ENCODE measurements at places on chromosomes 12 and 14.

- no peak for DNase-seq
These were observed 193.3 kb downstream of the ANO4 start for GRCh38 chr12:100987552-100988521.

DNA sequence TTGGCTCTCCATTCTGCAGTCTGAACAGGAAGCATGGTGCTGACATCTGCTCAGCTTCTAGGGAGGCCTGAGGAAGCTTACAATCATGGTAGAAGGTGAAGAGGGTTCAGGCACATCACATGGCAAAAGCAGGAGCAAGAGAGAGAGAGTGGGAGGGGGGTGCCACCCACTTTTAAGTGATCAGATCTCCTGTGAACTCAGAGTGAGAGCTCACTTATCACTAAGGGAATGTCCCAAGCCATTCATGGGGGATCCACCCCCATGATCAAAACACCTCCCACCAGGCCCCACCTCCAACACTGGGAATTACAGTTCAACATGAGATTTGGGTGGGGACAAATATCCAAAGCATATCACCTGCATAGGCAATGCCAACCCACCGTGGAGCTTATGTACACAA is 9.8 kb upstream of the GNG2 start:
- DNase-seq = no peak

DNA sequence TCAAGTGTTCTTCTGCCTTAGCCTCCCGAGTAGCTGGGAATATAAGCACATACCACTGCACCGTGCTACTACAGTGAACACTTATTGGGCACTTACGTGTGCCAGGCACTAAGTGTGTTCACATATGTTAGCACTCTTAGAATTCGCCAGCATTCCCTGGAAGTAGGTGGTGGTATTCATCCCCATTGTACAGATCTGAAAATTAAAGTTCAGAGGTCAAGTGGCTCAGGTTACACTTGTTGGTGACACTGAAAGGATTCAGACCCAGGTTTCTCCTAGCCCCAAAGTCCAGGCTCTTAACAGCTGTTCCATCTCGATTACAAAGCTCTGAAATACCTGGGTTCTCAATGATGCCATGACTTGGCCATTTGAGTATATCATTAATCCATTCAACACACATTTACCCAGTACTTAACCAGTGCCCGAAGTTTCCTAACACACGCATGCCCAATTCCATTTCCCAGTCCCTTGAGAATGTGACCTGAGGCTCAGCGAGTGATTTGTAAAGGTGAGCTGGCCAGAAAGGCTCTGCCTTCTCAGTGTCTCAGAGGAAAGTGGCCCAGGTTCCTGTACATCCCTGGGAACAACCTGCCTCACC is 4.8 kb downstream of the MVK start:
- DNase-seq = no peak

- DNase-seq = no peak
These were observed 24.3 kb downstream of the DDX24 start for GRCh38 chr14:94056579-94057308.

- DNase-seq = no peak
These were observed 251.5 kb upstream of the FBXO33 start for GRCh38 chr14:39683691-39684260.

DNA sequence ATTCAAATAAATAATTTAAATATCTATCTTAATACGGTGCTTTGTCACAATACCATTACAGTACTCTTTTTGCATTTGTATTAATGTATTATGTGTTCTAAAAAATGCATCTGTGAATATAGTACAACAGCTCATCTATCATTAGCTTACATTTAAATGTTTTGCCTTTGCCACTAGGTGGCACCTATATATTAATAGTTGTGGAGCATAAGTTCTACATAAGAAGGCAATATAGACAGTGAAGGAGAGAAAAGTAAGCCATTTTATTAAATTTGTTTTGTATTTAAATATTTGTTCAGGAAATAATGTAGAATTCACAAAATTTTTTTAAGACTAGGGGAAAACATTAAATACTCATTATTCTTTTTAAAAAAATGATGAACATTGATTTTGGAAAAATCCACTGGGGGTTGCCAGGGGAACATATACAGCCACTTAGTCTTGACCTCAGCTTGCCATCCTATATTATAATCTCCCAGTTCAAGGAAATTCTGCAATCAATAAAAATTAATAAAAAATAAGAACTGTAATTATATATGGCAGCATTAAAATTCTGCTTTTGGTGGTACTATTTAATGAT is 9.8 kb downstream of the CCER1 start:
- no peak for DNase-seq

Data from activated CD4-positive, alpha-beta T cell treated with anti-CD3 and anti-CD28 coated beads, Interleukin-2, amount 50 U/mL, for 48 hours (primary cell).